Metanephros (tissue), 2 donors: ENCODE measurements at places on chromosomes 12 and 14. TPM values are rescaled to one million over a fixed set of nuclear protein-coding genes. Genes with fewer than 3 reads are reported as not detected.

Gene BDKRB2
- 7.8 TPM for total RNA-seq

Gene P2RX4
- 27.0 TPM for total RNA-seq

Gene ALX1
- total RNA-seq: 40.2 TPM

Gene ADCY4
- total RNA-seq: 29.7 TPM

Gene EFS
- total RNA-seq: 35.5 TPM
